ENCODE measurements at places on chromosomes 2 and 18.

- DNase-seq: no peak
Observed at GRCh38 chr2:130371723-130372054, 15.8 kb downstream of the PTPN18 start.

DNA sequence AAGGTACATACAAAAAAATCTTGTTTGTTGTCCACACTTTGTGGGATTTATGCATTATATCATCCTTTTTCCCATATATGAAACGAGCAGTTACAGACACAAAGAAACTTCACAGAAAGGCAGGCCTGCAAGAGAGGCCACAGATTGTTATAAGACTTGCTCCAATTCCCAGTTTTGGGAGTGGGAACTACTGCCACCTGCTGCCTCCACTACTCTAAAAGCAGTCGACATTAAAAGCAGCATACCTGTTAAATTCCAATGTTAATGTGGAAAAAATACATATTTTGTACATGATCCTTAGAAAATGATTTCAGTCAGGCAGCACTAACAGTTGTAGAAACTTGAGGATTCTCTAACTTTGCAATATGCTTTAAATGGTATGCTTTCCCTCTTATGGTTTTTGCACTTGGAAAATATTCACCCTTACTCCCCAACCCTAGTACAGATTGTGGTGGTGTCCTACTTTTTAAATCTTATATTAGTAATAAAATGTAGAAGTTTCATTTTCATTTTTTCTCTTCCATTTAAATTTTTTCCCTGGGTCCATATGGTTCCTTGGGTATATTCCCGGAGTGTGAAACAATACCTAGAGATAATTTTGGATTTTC is 37.9 kb downstream of the SLC38A11 start:
- no peak for DNase-seq

DNA sequence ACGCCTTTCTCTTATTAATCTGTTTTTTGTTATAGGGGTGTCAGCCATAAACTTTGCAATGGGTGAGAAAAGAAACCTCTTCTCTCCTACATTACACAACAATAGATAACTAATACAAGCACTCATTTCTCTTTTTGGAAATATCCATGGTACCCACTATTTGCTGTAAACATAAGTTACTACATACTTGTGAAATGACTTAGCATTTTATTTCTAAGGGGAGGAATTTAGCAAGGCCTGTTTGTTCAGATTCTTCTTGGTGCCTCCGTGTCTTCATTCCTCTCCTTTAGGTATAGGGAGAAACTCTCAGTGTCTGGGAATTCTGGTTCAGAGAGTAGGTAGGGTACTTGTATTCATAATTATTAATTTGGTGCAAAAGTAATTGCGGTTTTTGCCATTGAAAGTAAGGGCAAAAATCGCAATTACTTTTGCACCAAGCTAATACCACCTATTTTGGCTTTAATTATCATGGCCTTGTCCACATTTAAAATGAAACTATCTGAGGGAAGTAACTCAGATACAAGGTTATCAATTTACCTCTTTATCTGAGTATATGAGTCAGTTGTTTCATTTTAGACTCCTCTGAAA is 134.8 kb downstream of the MREG start:
- no peak for DNase-seq

DNA sequence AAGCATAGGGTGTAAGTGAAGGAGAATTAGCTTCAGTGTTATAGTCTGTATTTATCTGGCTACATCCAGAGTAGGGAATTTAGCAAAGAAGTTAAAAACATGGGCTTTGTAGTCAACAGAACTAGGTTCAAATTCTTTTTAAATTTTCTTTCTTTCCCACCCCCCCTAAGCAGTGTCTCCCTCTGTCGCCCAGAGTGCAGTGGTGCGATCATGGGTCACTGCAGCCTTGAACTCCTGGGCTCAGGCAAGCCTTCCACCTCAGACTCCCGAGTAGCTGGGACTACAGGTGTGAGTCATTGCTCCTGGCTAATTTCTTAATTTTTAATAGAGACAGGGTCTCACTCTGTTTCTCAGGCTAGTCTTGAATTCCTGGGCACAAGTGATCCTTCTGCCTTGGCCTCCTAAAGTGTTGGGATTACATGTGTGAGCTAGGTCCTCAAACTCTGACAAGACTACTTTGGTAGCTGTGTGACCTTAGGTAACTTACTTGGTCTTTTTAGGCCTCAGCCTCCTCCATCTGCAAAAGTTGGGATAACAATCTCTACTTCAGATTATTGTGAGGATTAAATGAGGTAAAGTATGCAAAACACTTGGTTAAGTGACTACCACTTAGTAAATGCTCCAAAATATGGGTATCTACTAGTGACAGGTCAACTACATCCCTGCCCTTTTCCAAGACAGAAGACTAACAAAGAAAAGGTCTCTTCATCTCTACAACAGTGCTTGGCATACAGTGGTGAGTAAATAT is 17.8 kb downstream of the DOK1 start:
- DNase-seq: no peak

DNA sequence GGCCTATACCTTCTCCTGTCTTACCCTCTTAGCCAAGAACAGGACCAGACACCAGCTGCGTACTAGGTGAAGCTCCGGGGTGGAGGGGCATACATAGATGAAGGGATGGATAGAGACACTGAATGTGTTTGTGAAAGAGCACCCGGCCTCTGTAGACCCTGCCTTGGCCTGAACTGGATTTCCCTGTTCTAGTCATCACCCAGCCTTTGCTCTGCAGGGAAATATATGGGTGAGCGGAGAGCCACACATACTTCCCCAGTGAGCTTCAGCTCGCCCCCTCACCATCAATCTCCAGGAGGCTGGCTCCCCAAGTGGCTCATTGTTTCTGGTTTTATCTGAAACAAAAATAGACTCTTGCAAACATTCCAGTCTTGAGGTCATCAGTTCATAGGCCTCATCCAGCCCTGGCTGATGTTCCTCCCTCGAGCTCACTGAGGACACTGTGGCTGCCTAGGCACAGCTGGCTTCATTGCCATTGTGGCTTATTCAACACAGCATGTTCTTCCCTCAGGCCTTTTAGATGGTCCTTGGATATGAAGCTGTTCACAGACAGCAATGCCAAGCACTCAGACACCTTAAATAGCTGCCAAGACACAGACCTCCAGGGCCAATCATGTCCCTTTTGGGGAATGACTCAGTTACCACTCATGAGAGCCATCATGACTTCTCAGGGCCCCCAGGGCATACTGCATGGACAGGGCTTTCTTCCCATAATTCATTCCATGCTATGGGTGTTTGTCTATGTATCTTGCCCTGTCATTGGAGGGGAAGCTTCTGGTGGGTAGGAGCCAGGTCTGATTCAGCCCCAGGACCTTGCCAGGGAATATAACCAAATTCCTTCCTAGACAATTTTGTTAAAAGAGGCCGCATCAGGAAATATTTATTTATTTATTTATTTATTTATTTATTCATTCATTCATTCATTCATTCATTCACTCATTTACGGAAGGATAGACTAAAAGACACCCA is 82.4 kb downstream of the TTC32 start:
- no peak for DNase-seq

GRCh38 chr2:105329561-105330495 is at the start of gene TGFBRAP1:
Gene TGFBRAP1, minus strand, starts transcription at chr2:105329735. Its CDS starts 21,434 bp downstream, at chr2:105308301.
- DNase-seq: no peak

- DNase-seq: no peak
Observed at GRCh38 chr2:85110991-85111560, 22.1 kb upstream of the TCF7L1 start.

DNA sequence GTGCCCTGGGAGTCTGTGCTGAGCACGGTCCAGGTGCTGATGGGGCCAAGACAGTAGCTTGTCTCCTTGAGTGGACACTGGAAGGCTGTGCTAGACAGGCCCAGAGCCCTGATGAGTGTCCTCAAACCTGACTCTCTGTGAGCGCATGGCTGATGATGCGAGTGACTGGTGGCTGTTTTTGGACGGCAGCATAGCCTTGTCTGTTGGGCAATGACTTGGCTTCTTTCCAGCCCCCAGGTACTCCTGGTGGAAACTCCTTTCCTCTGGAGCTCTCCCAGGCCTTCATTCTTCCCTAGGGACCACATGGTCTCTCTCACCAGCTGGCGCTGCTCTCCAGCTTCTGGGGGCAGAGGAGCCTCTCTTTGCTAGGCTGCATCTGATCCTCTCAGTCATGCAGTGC is 207.6 kb upstream of the SMIM21 start:
- no peak for DNase-seq

DNA sequence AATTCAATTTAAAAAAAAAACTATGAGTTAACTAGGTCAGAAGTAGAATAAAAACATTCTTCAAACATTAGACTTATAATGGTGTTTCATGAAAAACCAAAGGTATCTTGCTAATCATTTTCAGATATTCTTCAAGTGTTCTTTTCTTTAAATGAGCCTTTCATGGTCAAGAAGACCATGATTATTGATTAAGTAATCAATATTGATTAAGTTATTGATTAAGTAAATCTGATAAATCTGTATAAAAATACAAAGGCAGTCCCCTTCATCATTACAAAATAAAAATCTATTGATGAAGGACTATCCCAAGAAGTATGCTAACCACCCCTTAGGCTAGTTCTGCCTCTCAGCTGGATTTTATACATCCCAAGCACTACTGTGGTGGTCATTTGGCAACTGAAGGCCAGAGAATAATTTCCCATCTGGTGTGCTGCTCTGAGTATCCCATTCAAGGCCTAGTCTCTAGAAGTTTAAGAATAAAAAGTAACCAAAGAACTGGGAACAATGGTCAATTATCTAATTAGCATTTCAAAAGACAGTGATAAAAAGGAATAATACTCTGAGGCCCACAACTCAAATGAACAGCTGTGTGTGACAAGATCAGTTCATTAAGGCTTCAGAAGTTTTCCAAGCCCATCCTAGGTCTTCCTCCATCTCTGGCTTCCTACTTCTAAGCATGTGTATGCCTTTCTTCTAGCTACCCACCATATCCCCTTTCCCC is 63.5 kb downstream of the TCF4 start:
- DNase-seq: no peak

- no peak for DNase-seq
Observed at GRCh38 chr2:201859949-201860348, 53.6 kb downstream of the CDK15 start.

DNA sequence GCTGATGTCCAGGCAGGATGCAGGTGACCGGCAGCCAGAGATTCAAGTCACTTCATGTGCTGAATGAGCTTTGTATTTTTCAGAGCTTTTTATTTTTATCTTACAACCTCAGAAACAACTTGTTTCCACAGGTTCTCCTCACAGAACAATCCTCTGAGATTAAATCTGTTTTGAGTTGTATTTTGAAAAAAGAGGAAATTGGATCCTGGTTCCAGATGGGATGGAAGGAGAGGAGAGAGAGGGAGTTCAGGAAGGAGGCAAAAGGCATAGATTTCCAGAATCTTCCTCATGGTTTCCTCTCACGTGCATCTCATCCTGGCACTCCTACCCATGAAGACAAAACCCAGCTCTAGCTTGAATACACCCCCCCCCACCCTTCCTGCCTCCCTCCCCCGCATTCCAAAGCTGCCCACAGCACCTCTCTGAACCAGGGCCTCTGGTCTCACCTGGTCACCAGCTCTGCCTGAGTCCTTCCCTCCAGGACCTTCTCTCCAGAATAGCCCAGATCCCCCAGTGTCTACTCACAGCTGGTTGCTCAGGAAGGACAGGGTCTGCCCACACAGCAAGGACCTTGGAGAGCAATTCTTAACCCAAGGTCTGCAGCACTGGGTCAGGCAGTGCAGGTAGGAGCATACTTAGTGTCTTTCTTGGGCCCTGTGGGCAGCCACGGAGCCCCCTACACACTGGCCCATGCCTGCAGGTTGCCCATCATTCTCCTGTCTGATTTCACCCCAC is 104.7 kb downstream of the ZFP36L2 start:
- DNase-seq: no peak

GRCh38 chr2:154280543-154280942 is 408.8 kb downstream of the GALNT13 start:
- DNase-seq: no peak

DNA sequence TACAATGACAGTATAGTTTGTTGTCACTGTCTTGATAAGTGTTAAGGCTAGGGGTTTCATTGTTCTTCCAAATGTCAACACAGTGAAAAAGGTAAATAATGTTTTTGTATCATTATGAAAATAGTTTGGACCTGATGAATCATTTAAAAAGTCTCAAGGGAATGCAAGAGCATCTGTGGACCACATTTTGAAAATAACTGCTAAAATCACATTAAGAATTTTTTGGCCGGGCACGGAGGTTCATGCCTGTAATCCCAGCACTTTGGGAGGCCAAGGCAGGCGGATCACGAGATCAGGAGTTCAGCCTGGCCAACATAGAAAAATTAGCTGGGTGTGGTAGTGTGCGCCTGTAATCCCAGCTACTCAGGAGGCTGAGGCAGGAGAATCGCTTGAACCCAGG is 10.3 kb downstream of the SCN1A start:
- DNase-seq: no peak

- DNase-seq: no peak
Observed at GRCh38 chr18:44536046-44536445, 144.6 kb upstream of the SETBP1 start.

DNA sequence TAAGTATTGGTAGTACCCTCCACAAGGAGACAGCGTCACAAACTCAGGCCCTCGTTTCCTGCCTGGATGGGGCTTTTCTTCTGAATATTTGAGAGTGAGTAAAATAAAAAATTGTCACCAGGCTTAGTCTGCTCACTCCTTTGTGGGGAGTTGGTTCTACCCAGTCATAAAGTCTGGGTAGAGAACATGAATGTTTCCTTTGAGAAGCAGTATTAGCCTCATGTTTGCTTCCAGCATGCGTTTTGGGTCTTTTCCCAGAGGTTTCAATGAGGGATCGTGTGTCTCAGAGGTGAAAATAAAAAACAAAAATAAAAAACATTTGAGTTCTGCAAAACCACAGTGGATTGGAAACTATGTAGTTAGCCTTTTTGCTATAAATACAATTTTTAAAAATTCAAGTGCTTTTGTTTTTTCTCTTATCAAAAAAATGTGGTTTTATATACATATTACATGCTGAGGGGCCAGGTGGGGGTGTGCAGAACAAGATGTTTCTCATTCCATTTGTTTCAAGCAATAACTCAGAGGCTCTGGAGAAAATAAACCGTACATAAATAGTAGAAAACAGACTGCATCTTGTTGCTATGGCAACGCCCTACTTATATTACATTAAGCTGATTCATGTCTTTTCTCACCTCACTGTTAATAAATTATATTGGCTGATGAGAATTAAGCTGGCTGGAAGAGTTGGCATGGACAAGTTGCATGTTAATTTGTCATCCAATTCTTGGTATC is 225.4 kb upstream of the FBXO11 start:
- DNase-seq: no peak

GRCh38 chr2:16100006-16100405 is 159.7 kb downstream of the MYCN start:
- no peak for DNase-seq

- no peak for DNase-seq
Observed at GRCh38 chr2:231047923-231048915, 8.4 kb upstream of the PSMD1 start.

DNA sequence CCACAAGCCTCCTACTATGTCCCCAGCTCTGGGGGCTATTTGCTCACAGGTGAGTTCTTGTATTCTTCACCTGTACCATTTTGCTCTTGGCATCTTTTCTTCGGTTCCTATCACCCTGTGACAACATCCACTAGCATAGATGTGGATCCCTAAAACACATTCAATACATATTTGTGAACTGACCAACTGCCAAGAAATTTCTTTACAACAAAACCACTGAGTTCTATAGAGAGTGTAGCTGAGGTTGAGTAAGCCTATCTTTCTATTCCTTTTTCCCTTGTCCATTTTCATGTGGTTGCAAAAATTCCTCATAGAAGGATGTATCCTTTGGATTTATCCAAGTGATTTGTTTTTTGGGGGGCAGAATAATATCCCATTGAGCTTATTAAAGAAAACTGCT is 192.7 kb upstream of the ITGA4 start:
- no peak for DNase-seq

- DNase-seq: no peak
Observed at GRCh38 chr18:48975817-48976649, 25.3 kb upstream of the SMAD7 start.

Measured in hypothalamus (tissue), 51 donors.